Activated CD8-positive, alpha-beta memory T cell treated with anti-CD3 and anti-CD28 coated beads for 1 hour (primary cell): ENCODE measurements at places on chromosomes 6 and 20.

DNA sequence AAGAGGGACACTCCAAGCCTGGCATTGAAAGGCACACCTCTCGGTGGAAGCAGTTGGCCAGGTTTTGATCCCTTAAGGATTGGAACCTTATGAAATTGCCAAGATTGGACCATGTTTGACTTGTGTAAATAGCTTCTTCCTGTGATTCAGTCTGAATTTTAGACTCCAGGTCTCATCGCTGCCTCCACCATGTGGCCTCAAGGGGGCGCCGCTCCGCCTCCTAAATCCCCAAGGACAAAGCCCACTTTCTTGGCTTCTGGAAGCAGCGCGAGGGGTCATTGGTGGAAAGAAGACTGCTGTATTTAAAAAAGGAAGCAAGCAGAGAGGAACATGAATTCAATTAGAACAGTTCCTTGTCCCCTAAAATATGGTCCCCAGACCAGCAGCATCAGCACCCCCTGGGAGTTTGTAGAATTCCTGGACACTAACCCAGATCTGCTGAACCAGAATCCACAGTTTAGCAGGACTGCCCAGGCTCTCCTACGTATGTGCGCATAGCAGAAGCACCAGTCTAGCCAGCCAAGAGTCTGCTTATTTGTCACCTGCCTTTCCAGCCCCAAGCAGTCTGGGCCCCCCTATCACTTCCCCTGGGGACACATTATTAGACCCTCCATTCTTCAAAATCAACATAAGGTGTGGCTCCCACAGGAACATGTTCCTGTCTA, 108.5 kb downstream of the LY86 start:
- no peak for DNase-seq

- no peak for DNase-seq
Measured at GRCh38 chr6:16663901-16664300, 97.4 kb downstream of the ATXN1 start.

DNA sequence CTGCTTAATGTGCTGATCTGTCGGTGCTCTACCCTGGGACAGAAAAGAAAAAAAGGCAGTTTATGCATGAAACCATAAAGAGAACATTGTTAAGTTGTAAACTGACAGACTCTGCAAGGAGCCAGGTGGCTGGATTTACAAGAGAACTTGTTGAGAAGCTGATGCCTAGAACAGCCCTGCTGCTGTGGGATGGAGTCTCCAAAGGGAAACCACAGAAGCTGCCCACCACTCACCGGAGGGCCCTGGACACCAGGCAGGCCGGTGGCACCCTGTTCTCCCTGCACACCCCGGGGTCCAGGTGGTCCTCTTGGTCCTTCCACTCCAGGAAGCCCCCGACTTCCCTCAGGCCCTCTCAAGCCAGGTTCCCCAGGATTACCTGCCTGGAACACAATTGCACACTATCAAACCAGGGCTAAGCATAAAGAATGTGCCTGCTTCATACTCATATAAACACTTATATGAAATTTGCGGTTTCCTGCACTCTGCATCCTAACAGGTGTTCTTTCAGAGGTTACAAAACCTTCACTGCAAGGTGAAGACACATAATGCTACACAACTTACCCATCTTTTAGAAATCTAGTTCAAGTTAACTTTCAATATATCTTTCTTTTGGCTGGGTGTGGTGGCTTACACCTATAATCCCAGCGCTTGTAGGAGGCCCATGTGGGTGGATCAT, 68.2 kb downstream of the COL9A1 start:
- no peak for DNase-seq

DNA sequence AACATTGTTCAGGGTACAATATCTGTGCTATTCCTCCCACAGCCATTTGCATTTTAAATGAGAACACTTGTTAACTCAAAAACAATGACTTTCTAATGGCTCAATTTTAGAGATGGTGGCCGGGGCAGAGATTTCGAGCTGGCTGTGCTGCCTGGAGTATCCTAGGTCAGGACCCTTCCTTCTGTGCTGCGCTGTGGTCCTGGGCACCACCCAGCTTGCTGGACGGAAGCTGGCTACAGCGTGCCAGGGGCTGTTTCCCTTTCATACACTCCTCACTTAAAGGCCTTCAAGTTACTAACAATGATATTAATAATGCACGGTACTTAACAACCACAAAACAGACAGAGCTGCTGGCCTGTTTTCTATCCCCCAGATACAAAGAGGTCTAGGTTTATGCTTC, 194.4 kb upstream of the CST7 start:
- no peak for DNase-seq

- DNase-seq, result no peak
Measured at GRCh38 chr20:823574-823902, 10.0 kb upstream of the FAM110A start.

- DNase-seq, result no peak
Measured at GRCh38 chr6:162100096-162100495, 627.5 kb downstream of the PRKN start.
